ENCODE measurements at places on chromosomes 13 and 19.

GRCh38 chr19:40596608-40597328 is 4.4 kb upstream of the LTBP4 start:
- DNase-seq: peak; percentile 43

- no peak for DNase-seq
These were observed 5.5 kb downstream of the MKNK2 start for GRCh38 chr19:2045501-2046045.

GRCh38 chr13:67048084-67048820 is 181.9 kb downstream of the PCDH9 start:
- DNase-seq: peak; percentile 89

GRCh38 chr19:6847828-6848200 is 39.6 kb upstream of the ADGRE1 start:
- DNase-seq: no peak

- peak; percentile 47 for DNase-seq
These were observed 18.1 kb upstream of the LRP3 start for GRCh38 chr19:33175886-33176669.

GRCh38 chr19:18449552-18449951 is 11.6 kb upstream of the ISYNA1 start:
- no peak for DNase-seq

GRCh38 chr13:36998624-36999041 is 507 bp downstream of the ALG5 start:
- DNase-seq: no peak

DNA sequence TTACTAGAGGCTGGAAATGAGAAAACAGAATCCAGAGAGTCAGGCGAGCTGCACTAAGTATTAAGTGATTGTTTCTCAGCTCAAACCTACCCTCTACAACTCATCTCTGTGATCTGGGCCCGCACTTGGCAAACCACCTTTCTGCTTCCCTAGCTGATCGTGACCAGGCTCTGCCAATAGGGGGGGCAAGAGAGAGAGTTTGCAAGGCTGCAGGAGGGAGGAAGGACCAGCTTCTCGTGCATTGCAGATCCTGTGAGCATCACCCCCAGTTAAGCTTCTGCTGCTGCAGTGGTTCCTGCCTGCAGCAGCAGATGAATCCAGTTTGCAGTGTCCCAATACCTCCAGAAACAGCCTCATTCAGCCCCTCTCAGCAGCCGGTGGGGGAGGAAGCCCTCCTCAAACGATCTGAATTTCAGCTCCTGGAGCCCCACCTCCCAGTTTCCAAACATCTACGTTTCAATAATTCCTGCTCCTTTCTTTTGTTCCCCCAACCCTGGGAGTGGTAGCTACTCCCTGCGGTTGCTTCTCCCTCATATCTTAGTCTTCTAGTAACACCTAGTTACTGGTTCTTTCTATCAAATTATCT is 20.0 kb downstream of the XRCC1 start:
- peak; percentile 64 for DNase-seq

DNA sequence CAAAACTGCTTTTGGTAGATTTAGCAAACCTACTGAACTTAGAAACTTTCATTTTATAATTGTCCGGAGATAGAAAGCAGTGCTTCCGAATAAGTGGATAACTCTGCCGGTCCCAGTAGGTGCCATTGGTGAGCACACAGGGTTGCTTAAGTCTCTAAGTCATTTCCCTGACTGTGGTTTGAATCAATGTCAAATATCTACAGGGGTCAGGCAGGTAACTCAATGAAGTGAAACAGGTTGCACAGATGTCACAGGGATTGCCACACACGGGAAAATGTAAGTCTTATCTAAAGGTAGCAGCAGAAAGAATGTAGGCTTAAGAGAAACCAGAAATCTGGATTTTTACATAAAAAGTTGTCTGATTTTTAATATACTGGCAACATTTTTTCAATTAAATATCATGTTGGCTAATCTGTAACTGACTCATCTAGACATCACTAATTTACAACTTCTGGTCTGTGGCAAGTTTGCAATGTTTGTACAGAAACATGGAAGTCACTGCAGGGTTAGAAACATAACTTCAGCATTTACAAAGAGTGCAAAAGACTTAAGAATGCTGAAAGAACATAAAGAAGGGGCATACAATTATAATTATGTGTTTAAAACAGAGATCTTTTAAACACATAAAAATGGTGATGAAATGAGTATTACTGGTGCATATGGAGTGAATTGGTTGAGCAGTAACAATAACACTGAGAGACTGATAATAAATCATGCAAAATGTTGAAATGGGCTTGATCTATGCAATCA is 14.3 kb upstream of the LRRC63 start:
- DNase-seq: peak; percentile 36

DNA sequence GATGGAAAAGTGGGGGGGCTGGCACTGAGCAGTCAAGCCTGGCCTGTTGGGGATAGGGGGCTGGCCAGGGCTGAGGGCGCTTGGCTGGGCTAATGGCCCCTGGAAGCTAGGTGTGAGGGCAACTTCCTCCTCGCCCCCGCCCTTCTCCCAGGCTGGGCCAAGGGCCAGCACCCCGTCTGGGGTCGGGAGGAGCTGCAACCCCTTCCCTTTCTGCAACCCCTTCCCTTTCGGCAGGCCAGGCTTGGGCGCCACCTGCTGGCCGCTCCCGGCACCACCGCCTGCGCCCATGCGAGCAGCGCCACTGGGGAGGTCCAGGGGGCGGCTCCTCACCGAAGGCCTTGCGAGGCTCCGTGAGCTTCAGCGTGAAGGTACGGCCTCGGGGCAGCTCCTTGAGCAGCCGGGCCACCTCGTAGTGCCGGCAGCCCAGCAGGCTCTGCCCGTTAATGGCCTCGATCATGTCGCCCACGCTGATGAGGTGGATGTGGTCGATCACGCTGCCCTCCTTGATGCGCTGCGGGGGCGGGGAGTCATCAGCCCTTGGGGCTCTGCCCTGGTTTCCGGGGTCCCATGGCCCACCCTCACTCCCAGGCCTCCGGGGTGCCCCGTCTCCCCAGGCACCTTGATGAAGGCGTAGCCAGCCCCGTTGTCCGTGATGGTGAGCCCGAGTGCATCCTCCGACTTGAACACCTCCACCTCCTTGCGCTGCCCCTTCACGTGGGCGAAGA is 5.0 kb upstream of the PTGER1 start:
- DNase-seq: no peak

GRCh38 chr13:77065461-77066147 is 38.6 kb upstream of the FBXL3 start:
- no peak for DNase-seq

DNA sequence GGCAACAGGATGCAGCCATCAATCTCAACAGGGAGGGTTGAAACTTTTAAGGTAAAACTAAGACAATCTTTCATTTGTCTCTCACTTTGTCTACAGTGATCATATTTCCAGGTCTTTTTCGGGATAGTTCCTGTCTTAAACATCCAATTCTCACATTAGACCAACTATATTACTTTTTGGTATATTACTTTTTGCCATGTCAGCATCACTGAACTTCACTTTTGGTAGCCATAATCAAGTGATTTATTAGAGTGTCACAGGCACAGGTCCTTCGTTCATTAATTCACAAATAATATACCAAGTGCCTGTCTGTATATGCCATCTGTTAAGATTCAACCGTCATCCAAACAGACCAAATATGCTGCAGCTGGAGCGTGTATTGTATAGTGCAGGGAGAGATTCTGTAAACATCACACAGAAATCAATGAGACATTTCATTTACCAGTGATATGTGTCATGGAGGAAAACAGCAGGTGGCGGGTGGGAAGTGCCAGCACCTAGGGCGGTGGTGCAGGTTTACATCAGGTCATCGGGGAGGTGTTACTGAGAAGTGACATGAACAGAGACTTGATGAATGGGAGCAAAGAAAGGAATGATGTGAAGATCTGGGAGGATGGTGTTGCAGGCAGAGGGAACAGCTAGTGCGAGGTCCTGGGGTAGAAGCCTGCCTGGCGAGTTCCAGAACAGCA is 24.9 kb downstream of the ARHGEF7 start:
- no peak for DNase-seq

GRCh38 chr19:54684527-54684926 is 21.7 kb downstream of the LILRB4 start:
- peak; percentile 9 for DNase-seq

DNA sequence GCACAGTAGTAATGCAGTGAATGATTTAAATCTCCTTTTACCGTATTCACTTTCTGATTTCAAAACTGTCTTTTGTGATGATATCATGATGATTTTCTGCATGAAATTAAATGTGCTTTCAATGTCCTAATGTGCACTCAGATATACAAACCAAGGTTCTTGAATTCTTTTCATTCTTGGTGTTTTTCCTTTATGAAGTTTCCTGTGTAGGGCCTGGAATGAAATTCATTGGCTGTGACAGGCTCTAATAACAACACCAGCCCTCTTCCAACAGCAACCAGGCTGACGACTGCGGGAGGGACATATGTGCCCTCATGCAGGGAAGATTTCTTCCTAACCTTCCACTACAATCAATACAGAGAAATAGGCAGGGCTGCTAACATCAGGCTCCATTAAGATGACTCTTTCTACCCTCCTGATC is 1052.0 kb downstream of the DIAPH3 start:
- DNase-seq: peak; percentile 92

GRCh38 chr13:90389537-90389936 is 958.0 kb upstream of the MIR17HG start:
- no peak for DNase-seq

DNA sequence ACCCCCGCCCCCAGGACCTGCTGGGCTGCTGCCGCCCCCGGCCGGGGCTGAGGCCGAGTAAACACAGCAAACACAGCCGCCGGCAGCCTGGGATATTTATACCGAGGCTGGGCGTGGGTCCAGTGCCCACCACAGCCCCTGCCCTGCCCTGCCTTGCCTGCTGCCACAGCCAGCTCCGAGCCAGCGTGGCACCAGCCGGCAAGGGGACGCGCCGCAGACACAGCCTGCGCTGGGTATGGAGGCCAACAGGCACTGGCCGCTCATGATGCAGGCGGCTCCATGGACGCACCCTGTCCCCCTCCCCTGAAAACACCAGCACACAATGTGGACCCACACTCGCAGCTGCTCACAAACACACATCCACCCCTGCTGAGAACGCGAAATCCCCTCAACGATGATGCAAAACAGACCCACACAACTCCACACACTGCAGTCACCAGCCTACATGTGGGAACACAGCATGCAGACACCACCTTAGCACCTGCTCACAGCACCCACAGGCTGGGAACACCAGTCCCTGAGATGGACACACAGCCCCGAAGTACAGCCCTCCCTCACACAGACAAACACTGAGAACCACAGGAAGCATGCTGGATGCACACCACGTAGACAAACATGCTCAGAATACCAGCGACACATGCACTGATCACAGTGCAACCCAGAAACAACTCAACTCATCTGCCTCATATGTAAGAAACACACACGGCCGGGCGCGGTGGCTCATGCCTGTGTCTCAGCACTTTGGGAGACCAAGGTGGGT is 16.2 kb downstream of the CCDC97 start:
- DNase-seq: peak; percentile 75

GRCh38 chr13:62510906-62511655 is 1095.4 kb upstream of the PCDH20 start:
- DNase-seq: no peak

DNA sequence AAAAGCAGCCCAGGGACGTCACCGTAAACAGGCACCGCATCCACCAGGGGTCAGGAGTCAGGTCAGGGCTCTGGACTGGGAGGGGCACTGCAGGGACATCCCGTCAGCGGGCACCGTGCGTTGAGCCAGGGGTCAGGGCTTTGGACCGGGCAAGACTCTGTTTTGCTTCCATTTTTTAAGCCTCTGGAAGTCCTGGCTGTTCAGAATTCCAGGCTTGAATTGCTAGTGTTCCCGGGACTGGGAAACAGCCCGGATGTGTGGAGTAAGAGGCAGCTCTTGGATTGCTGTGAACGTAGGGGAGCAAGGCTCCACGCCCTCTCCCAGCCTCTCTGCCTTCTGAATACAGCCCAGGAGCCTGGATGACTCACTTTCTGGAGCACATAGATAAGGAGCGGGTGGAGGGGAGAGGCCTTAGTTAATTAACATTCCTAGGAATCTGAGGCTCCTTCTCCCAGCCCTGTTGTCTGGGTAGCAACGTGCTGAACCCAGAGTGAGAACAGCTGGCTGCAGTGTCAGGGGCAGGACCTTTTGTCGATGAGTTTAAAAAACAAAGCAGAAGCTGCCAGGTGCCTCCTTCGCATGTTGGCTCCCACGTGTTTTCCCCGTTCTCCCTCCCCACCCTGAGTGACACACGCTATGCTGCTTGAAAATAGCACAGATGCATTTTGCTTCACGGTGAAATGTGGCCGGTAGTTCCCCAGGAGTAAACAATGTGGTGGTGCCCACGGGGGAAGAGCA is 21.9 kb downstream of the ATP11A start:
- DNase-seq: peak; percentile 100

DNA sequence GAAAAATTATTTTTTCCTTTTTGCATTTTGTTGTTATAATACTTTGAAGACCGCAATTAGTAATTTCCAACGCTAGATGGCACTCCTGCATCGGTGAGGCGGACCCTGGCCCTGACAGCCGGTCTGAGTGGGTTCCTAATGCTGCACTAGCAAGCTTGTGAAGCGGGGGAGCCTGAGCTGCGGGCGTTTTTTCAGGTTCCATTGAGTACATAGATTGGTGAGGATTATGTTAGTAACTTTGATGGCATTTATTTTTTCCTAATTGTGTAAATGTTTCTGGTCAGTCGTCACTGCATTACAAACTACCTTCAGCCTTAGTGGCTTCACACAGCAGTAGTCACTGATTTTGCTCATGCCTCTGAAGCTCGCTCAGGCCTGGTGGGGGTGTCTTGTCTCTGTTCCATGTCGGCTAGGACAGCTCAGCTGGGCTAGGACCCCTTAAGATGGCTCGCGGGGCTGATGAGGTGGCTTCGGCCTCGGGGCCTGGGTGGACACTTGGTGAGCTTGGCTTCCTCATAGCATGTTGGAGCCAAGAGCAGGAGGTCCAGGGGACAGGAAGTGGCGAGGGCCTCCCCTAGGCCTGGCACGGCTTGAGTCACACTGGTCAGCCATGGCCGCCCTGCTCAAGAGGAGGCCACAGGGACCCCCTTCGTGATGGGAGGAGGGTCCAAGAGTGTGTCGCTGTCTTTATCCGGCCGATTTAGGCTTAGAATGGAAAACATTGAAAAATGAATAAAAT is 25.0 kb downstream of the ERCC5 start:
- DNase-seq: peak; percentile 89

GRCh38 chr13:34571716-34572115 is 370.4 kb upstream of the NBEA start:
- DNase-seq: no peak

- DNase-seq: no peak
These were observed 735 bp upstream of the FLT1 start for GRCh38 chr13:28495538-28496187.
